ENCODE measurements at places on chromosomes 4 and X.

- DNase-seq = no peak
Measured at GRCh38 chr4:2390146-2390545, 28.3 kb downstream of the ZFYVE28 start.

DNA sequence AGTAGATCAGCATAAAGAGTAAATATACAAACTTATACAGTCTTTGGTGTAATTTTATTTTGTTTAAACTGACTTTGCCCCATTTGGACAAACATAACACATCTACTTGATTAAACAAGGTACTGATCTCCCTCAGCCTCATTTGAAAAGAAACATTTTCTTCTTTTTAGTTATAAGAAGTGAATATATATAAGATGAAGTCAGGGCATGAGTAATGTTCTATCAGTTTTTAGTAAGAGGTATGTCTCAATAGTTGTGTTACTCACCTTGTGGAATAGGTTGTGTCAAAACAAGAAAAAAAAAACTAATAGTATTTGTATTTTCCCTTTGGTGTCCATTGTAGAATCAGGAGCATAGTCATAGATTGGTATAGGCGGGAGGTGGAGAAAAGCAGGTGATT, 327.4 kb downstream of the RPA4 start:
- no peak for DNase-seq

GRCh38 chr4:147794787-147795413, 63.0 kb downstream of the ARHGAP10 start:
- no peak for DNase-seq

GRCh38 chrX:1124531-1124930, 87.9 kb downstream of the CRLF2 start:
- no peak for DNase-seq

DNA sequence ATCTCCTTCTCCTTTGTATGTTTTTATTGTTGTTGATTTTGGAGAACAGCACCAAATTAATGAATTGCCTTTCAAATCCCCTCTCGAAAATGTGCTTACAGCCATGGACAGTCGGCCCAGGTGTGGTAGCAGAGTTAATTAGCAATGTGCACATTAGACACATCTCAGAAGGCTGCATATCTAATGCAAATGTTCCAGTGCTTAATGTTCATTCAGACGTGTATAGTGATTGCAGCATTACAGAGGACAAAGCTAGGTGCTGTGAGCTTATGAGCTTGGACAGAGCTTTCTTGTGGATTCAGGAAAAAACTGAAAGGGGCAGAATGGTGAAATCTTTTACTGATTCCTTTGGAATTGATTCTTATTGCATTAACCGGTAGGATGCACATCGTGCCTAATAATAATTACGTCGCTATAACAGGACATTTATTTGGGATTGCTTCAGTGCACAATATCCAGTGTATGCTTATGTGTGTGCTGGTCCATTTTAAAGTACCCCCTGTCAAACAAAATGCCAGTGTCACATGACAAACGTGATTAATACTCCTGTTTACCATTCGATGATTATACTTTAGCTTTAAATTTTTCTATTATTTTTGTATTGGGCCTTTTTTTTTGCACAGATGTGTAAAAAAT, 552.9 kb upstream of the EPHA5 start:
- no peak for DNase-seq

- DNase-seq = no peak
Measured at GRCh38 chr4:108255203-108255747, 86.5 kb upstream of the LEF1 start.

DNA sequence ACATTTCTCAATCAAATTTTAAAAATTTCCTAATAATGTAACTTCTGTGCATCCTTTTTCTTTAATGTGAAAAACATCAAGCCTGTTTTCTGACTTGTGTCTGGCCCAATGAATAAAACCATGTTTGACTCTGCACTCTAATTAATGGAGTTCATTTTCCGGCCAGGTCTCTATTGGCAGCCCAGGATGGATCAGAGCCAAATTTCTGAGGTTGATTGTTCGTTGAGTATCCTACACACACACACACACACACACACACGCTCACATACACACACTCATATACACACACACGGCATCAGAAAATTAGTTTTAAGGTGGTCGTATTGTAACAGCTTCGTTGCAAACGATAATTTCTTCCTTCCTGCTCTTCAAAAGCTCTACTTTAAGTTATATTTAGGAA, 28.9 kb upstream of the TLL1 start:
- no peak for DNase-seq

- no peak for DNase-seq
Measured at GRCh38 chrX:97790850-97791249, 907.1 kb downstream of the RPA4 start.

- DNase-seq = no peak
Measured at GRCh38 chrX:154829926-154830442, 4.5 kb downstream of the SMIM9 start.

DNA sequence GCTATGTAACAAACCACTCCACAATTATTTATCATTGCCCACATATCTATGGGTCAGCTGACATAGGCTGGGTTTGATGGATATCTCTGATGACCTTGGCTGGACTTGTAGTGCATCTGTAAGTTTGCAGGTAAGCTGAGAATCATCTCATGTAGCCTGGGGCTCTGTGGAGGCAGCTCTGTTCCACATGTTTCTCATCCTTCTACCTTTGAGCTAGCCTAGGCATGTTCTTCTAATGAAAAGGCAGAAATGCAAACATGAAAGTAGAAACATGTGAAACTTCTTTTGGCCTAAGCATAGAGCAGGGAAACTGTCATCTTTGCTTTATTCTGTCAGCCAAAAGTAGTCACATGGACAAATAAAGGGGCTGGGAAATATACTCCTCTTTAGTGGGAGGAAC, 18.2 kb downstream of the MRPL1 start:
- DNase-seq = no peak

GRCh38 chrX:45868425-45868824, 667.7 kb upstream of the DIPK2B start:
- no peak for DNase-seq

DNA sequence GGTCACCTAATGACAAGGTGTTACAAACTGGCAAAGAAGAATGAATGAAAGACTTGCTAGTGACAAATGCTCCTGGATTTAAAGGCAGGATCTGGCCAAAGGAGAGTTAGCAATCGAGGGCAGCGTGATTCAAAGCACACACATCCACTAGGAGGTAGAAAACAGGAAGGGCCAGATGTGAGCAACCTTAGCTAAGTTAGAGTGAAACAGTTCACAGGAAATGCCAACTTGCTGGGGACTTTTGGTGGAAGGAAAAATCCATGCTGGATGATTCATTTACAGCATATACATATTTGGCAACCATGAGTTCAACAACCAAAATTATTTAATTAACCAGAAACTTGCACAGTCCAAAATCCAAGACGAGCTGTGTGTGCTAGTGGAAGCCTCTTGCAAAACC, 276.9 kb downstream of the PTTG2 start:
- DNase-seq = no peak

DNA sequence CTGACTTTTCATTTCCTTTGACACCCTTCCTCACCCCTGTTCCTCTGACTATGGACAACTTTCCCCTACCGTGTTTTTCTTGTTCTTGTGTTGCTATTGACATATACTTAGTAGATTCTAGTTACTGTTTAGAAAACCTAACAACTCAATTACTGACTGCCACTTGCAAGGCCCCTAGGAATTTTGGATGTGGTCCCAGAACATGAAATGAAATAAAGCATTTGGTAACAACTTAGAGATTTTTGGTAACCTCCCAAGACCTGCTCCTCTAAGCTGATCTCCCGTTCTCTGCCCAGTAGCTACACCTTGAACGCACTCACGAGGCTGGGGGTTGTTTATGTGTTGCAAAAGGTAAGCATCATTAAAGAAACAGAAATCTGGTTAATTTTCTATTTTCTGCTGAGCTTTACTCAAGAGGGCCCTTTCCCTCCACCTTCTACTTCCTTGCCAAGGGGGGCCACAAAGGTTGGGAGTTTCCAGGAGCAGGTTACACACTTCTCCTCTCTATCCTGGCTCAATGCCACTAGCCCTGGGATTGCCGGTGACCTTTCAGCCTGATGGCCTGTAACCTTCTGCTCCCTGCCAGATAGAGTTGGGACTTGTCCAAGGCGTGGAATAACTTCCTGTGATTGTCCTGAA, 20.5 kb downstream of the GAB3 start:
- no peak for DNase-seq

GRCh38 chrX:51144828-51145442, 187.7 kb upstream of the NUDT10 start:
- DNase-seq = peak; percentile 5

GRCh38 chr4:168560184-168561180, 63.6 kb downstream of the PALLD start:
- no peak for DNase-seq

GRCh38 chr4:17336524-17336961, 175.3 kb downstream of the QDPR start:
- DNase-seq = peak; percentile 54

- no peak for DNase-seq
Measured at GRCh38 chrX:48667509-48667908, 16.1 kb upstream of the WAS start.

- DNase-seq = no peak
Measured at GRCh38 chr4:14742054-14742453, 260.2 kb upstream of the CPEB2 start.

DNA sequence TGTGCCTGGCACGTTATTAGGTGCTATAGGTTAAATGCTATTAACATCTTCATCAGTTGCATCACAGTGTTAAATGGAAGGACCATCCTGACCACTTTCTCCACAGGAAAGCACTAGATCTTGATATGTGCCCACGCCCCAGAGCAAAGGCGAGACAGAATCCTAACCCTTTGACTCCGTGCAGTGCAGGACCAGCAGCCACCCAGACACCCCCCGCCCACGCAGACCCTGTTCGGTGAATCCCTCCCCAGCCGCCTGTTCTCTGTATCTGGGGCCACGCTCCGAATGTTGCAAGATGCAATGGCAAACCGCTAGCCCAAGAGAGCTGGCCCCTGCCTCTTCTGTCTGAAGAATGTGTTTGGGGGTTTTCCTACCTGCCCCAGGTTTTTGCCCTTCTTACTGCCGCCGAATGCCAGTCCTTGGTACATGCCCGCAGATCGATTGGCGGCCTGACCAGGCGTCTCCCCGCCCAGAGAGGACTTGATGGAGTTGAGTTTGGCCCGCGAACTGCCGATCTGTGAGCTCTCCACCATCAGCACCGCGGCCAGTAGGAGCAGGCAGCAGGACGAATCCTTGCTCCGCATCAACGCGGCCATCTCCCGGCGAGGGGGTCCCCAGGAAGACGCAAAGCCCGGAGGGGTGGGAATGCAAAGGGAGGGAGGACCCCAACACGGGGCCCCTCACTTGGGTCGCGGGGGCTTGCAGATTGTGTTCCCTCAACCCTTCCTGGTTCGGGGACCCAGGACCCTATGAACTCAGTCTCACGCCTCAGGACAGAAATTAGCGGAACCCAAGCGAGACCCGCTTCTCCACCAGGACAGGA, 906 bp downstream of the DKK2 start:
- no peak for DNase-seq

DNA sequence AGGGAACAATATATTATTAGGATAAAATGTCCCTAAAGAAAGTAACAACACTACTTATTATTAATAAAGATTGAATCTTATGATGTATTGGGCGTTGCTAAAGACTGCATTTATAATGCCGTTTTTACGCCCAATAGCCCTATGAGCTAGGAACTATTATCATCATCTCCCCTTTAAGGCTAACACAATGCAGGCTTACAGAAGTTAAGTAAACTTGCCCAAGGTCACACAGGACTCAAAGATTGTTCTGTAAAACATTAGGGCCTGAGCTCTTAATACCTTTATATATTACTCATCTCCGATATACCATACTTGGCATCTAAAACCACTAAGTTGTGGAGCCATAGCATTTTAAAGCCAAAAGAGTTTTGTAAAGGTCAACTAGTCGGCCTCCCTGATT, 149.5 kb downstream of the FAM13A start:
- DNase-seq = no peak

DNA sequence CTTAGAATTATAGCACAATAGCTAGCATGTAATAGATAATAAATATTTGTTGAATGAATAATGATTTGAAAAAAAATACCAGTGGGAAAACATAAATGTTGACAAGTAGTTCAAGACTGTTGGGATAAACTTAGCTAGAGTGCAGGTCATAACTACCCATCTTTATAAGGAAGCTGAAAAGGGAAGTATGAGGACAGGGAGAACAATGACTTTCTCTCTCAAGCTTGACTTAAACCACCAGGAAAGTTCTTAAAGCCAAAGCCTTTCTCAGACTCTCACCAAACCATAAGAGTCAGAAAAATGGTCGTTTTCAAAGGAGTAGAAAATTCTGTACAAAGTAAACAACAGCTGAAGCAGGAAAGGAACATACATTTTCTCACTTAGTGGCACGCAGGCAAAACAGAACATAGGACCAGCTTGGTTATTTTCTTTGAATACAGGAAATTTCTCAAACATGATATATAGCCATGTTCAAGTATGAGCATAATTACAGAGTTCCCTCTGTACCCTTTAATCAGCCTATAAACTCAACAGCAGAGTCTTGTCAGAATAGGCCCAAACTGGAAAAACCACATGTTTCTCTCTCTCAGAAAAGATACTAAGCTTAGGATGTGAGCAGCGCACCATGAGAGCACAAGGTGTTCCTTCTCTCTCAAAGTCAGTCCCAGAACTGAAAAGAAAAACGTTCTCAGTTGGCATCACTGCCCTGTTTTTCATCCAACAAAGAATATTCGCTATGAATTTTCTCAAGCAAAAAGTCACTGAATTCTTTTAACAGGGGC, 28.7 kb downstream of the MAPK10 start:
- no peak for DNase-seq

DNA sequence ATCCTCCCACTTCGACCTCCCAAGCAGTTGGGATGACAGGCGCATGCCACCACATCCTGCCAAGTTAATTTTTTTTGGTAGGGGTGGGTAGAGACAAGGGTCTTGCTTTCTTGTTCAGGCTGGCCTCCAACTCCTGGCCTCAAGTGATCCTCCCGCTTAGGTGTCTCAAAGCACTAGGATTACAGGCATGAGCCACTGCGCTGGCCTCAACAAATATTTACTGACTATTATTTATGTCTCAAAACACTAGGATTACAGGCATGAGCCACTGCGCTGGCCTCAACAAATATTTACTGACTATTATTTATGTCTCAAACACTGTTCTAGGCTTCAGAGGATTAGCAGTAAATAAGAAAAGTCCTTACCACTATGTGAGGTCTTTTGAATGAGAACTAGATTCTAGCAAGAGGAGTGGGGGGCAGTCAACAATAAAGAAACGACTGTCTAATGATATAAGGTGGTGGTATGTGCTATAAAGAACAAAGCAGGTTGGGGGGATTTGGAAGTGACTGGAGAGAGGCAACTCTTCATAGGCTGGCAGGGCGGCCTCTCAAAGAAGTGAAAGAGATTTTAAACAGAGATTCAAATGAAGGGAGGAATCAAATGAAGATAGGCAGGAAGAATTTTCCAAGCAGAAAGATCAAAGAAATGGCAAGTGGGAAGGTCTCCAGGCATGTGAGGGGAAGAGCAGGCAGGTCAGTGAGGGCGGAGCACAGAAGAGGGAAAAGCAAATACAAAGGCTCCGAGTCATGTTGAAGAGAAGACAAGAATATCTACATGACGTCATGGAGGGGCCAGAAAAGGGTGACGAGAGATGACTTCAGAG, 12.7 kb upstream of the ACSL1 start:
- no peak for DNase-seq

GRCh38 chr4:126939401-126939800, 693.4 kb upstream of the INTU start:
- no peak for DNase-seq

GRCh38 chr4:5142726-5143125, 91.4 kb downstream of the STK32B start:
- DNase-seq = no peak

GRCh38 chrX:15465347-15465746, 27.8 kb downstream of the PIR start:
- DNase-seq = no peak
